T-helper 2 cell treated with Interferon-gamma antibody and Interleukin-4, amounts not matched to agents 5 μg/mL and 100 μg/mL, for 36 hours (primary cell): ENCODE measurements at places on chromosomes 12 and 14.

GRCh38 chr12:65984227-65984479, 146.4 kb downstream of the LLPH start:
- no peaks in the 10 kb centered on the region for H3K27me3 ChIP-seq
- H3K27ac ChIP-seq: no peak overlapping the region
- no peak for DNase-seq
- no peaks in the 10 kb centered on the region for H3K4me1 ChIP-seq

DNA sequence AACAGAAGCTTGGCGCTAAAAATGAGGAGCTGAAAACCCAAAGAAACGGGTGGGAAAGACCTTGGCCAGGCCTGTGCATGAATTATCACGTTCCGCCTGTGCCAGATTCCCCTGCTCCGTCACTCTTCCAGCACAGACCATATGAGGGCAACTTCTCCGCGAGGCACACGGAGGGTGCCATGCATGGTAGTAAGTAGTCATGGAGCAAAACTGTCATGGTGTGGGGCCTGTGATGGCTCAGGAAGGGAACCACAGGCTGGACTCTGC, 148.2 kb downstream of the ANO2 start:
- DNase-seq: no peak
- no peak overlapping the region for H3K27ac ChIP-seq
- H3K4me1 ChIP-seq: no peaks in the 10 kb centered on the region
- no peaks in the 10 kb centered on the region for H3K36me3 ChIP-seq

GRCh38 chr14:58946431-58946830, 242.0 kb upstream of the DAAM1 start:
- no peak overlapping the region for H3K4me3 ChIP-seq
- H3K4me1 ChIP-seq: no peaks in the 10 kb centered on the region
- DNase-seq: no peak
- peaks cover 6% of the 10 kb centered on the region for H3K27me3 ChIP-seq
- no peaks in the 10 kb centered on the region for H3K36me3 ChIP-seq

DNA sequence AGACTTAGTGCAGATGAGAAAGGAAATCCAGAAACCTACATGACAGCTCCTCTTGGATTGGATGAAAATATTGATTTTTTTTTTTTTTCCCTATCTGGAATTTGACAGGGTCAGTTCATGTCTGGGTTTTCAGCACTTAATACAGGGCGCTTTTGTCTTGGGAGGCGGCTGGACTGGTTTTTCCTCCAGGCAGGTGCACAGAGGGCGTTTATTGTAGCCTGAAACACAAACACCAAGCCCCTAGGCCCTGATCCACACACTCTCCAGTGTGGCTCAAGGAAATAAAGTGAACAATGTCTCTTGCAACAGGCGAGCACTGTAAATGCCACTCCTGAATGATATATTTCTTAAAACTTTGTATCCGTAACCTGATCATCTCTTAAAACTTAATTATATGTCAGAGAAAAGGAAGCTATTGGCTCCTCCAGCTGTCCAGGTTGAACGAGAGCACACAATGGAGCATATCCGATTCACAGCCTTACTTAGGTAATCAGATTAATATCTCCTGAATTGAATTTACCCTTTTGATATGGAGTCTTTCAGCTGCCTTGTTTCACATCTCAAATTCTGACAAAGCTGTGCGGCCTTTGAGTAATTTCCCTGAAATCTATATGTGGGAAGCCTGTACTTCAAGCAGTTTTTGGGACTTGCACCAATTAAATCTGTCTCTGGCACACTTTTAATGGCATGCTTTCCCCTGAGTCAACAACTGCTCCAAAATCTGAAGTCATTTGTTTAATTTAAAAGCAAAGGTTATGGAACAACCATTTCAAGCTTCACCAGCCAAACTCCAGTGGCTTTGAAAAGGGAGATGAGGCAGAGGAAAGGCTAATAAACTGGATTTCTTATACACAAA, 485.7 kb downstream of the ZFP36L1 start:
- H3K4me3 ChIP-seq: no peak overlapping the region
- no peak overlapping the region for H3K27ac ChIP-seq
- no peaks in the 10 kb centered on the region for H3K27me3 ChIP-seq
- no peak for DNase-seq
- H3K4me1 ChIP-seq: no peaks in the 10 kb centered on the region
- peaks cover 2% of the 10 kb centered on the region for H3K36me3 ChIP-seq

DNA sequence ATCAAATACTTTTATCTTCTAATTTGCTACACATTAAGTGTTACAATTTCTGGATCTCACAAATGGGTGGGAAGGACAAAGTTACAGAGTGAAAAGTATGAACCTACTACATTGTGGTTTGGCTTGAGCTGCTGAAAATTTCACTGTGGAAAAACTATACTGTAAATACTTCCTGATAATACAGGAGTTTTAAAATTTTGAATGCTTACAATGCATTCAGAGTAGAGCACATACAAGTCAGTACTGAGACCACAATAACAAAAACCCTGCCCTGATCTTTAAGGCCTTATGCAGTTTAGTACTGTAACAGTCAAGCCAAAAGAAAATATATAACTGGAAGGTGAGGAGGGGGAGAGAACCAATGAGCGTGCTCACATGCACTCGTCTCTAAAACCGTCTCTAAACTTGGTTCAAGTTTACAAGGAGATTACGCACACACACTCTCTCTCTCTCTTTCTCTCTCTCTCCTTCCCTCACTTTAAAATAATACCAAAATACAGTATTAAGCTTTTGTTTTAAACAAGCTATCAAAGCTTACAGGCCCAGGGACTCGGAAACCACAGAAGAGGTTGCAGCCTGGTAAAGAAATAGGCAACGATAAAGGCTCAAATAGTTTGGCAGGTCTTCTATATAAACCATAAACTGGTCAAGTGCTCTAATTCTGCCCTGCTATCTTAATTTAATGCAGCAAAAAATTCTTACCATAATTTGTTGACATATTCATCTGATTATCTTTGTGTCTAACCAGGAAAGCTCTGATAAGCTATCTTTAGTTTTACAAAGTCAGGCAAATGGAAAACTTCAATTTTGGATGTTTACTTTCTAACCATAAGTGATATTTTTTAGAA, 58.0 kb downstream of the ATF7 start:
- H3K36me3 ChIP-seq: peaks cover 9% of the 10 kb centered on the region
